ENCODE measurements at places on chromosomes 2 and 18.
A peak's percentile ranks its signal among the peaks of the same experiment; 100 is the strongest.

DNA sequence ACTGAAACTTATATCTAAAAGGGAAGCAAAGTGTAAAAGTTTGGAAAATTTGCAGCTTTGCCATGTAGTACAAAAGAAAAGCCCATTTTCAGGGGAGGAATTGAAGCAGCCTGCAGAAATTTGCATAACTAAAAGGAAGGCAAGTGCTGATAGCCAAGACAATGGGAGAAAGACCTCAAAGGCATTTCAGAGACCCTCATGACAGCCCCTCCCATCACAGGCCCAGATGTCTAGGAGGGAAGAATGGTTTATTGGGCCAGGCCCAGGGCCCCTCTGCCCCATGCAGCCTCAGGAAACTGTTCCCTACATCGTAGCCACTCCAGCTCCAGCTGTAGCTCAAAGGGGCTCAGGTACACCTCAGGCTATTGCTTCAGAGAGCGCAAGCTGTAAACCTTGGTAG, 14.4 kb upstream of the WDR75 start:
- no peak for DNase-seq

DNA sequence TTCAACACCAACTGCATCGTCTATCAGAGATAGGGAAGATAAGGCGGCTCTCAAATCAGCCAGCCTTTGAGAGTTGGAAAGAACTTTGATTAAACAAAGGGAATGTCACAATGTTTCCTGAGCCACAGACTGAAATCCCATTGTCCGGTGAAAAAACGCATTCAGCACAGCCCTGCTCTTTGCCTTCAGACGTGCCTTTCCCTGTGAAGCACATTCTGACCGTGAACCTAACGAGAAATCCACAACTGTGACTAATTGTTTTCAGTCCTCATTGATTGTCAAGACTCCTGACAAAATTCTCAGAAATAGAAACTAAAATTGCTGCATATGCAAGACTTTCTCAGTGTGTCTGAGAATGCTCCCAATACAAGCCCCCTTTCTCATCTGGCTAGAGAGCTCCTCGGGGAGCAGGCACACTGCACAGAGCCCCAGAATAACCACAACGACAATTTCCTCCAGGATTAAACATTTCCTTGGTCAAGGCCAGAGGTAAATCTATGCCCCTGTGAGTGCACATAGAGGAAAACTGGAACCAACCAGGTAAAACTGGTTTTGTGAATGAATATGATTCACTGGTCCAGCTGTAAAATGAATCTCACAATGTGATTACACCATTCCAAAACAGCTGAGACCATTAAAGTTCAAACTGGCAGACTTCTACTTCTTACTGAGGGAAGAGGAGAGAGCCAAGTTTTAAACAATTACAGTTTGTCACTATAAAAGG, 561.9 kb upstream of the ID2 start:
- DNase-seq, result no peak

- no peak for DNase-seq
Observed at GRCh38 chr18:3458378-3458777, 8.4 kb downstream of the TGIF1 start.

DNA sequence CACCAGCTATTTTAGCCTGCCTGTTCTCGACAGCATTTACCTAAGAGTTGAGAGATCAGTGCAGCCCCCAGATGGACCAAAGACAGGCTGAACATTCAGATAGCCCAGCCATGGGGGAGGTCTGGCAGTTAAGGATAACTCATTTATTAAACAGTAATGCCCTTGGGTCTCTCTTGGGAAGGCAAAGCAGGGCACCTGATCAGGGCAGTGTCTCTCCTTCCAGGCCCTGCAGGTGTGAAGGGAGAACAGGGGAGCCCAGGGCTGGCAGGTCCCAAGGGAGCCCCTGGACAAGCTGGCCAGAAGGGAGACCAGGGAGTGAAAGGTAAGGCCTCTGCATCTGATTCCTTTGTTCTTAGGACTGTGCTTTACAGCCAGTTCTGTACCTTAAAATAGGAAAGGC, 49.6 kb downstream of the MARCO start:
- DNase-seq, result no peak

DNA sequence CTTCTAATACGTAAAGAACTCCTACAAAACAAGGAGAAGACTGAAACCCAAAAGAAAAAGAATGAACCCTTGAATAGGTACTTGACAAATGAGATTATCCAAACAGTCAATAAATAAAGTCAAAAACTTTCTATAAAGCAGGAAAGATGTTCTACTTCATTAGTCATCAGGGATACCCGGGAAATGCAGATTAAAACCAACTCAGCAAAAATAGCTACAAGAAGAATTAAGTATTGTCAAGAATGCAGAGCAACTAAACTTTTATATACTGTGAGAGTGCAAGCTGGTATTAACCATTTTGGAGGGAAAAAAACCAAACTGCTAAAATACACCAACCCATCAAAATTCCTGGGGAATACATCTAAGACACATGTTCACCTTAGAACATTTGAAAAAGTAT, 10.4 kb downstream of the TXNL1 start:
- DNase-seq, result no peak

- DNase-seq, result no peak
Observed at GRCh38 chr2:129233751-129234406, 745.6 kb upstream of the RAB6C start.

- DNase-seq, result no peak
Observed at GRCh38 chr2:12402440-12403139, 314.1 kb upstream of the TRIB2 start.

- DNase-seq, result no peak
Observed at GRCh38 chr2:16034151-16034974, 94.0 kb downstream of the MYCN start.

- DNase-seq, result no peak
Observed at GRCh38 chr18:51988277-51988676, 351.7 kb upstream of the DCC start.

GRCh38 chr18:39752351-39752750, 2186.8 kb upstream of the CELF4 start:
- no peak for DNase-seq

DNA sequence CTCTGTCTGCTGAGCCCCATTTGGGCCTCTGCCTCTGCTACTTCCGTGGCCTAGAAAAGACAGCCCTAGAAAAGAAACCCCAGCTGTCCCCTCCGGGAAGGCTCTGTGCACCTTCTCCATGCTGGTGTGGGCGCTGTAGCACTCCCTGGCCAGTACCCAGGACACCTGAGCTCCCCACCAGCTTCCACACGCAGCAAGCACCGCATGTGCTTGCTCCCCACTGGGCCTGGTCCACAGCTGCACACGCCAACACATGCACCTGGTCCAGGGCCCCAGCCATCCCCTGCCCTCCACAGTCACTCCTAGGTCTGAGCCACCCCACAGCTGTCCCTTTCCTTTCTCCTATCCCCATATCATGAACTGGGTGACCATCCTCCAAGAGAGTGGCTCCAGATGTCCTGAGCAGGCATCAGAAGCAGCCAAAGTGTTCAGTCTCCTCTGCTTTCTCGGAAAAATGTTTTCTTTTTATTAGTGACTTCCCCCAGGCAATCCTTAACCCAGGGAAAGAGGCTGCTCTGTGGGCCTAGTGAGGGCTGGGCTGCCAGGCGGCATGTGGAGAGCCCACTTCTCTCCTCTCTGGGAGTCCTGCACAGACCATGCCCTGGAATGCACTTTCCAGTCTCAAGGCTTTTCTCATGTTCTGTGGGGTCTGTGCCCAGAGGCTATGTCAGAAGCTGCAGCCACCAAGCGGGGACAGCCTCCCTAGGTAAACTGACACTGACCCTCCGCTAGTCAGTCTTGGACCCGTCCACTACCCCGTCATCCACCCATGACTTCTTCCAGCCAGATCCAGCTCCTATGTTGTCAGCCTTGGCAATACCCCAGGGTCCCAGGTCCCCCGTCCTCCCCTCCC, 133.7 kb downstream of the KLHL29 start:
- no peak for DNase-seq

GRCh38 chr2:129459881-129460280, 519.6 kb upstream of the RAB6C start:
- DNase-seq, result no peak

- DNase-seq, result no peak
Observed at GRCh38 chr2:191268596-191268995, 23.4 kb downstream of the MYO1B start.

- DNase-seq, result no peak
Observed at GRCh38 chr2:20897874-20898453, 75.1 kb upstream of the LDAH start.

GRCh38 chr18:49527631-49528327, 34.1 kb upstream of the LIPG start:
- no peak for DNase-seq

DNA sequence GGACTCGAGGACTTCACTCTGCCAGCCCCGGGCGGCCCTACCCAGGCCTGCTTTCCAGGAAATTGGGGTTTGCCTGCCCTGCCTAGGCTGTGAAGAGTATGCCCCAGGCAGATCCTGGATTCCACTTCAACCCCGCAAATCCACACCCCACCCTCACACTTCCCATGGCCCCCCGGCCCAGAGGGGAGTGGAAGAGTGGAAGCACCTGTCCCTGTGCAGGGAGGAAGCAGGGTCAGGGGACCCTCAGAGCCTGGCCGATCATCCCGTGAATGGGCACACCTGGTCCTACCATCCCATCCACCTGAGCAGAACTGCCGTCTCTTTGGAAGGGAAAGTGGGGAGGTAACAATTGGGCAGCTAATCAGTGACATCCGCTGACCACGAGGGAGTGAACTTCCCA, 245.2 kb downstream of the EIPR1 start:
- no peak for DNase-seq

DNA sequence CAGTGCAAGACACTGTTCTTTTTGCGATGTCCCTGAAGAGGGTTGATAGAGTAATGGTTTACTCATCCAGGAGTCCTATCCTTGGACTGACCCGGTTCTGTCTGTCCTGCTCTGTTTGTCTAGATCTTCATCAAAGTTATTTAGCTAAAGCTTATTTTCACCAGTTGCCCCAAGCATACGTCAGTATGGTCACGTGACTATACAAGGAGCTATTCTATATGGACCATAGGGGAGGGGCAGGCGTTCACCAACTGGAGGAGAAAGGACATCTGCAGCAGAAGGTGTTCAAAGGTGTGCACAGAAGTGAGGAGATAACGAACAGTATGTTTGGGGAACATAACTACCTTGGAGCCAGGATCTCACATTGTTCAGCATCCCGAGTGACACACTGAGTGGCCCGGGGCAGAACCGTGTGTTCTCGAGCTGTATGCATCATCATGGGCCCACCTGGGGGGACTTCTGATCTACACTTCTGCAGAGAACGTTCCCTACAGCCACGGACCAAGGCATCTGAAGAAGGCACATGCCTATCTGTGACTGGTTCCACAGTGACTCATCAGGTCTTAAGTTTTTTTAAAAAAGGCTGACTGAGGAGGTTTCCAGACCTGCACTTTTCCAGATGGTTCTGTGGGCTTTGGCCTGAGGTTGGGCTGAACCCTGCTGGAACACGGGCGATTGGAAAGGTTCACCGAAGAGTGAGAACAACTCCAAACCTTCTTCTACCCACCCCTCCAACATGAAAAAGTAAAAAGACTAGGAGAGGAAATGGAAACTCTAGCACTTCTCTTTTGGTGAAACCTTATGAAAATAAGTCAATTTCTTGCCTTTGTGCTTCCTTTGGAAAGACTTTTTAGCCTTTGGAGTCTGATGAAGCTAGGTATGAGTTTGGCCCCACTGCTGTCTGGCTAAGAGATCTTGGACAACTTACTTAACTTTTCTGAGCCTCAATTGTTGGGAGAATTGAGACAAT, 68.6 kb upstream of the YWHAQ start:
- peak; percentile 88 for DNase-seq

- DNase-seq, result no peak
Observed at GRCh38 chr2:237901932-237902850, 42.8 kb downstream of the RAMP1 start.

DNA sequence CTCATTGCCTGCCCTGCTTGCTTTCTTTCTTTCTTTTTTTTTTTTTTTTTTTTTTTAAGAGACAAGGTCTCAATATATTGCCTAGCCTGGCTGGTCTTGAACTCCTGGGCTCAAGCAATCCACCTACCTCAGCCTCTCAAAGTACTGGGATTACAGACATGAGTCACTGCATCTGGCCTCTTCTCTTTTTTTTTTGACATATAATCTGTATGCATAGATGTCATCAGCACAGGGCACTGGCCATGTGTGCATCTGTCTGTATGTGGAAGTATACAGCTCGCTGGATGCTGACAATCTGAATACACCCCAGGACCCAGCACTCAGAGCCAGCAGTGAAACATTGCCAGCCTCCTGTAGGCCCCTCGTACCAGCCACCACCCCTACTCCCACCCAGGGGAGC, 49.5 kb downstream of the TFCP2L1 start:
- no peak for DNase-seq

- no peak for DNase-seq
Observed at GRCh38 chr2:232487385-232488096, at the start of gene ECEL1. Gene ECEL1 (minus strand): TSS chr2:232487834. CDS start chr2:232486653, 1,181 bp downstream.

- no peak for DNase-seq
Observed at GRCh38 chr2:174636987-174637386, 39.4 kb upstream of the WIPF1 start.

- DNase-seq, result no peak
Observed at GRCh38 chr2:208012449-208012848, 12.9 kb downstream of the PLEKHM3 start.

DNA sequence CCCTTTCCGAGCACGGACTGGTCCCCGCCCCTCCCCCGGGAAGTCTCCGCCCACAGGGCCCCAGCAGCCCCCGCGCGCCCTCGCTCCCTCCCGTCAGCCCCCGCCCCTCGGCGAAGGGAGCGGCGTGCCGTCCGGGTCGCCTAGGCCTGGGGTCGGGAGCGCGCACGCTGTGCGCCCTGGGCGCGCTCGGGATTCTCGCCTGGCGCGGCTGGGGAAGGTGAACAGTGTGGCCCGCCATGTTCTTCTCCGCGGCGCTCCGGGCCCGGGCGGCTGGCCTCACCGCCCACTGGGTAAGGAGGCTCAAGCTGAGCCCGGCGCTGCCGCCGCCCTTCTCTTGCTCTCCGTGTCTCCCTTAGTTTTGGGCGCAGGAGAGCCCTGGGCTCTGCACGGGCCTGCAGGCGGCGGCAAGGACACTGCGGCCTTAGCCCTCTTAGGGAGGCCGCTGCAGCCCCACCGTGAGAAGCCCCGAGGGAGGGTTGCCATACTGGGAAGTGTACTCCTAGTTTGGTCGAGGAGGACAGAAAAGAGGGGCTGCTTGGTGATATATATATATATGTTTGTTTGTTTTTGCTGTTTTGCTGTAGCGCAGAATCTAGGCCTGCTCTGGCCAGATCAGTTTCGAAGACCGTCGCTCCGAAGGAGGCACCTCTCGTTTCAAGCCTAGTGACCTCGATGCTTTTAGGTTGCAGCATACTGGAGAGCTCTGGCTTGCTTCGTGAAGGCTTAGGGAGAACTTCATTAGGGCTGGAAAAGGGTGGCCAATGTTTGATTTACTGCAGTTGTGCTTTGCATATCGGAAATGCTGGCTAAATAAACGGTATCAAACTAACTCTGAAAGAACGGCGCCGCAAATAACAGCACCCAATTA, at the start of gene NDUFV2:
Gene NDUFV2 (plus strand): TSS at position 192 of the 868 bp plus-strand sequence. CDS start 45 bp downstream, at position 237.
- peak; percentile 94 for DNase-seq

GRCh38 chr18:13379062-13379865, 160.7 kb downstream of the LDLRAD4 start:
- DNase-seq, result no peak

- DNase-seq, result no peak
Observed at GRCh38 chr2:70710038-70710690, 57.8 kb downstream of the ADD2 start.

GRCh38 chr2:45289997-45290709, 280.9 kb upstream of the SIX2 start:
- DNase-seq, result no peak

GRCh38 chr2:138943470-138943869, 163.3 kb upstream of the NXPH2 start:
- no peak for DNase-seq
